ENCODE measurements at places on chromosomes 13 and 19.

- DNase-seq: no peak
These were observed 919.3 kb downstream of the UQCRFS1 start for GRCh38 chr19:28293685-28294084.

GRCh38 chr19:49056101-49056901 is 1.2 kb downstream of the CGB7 start:
- no peak for DNase-seq

- no peak for DNase-seq
These were observed 303.4 kb downstream of the GPC6 start for GRCh38 chr13:93529961-93530360.

GRCh38 chr13:94656766-94657165 is 55.1 kb downstream of the GPR180 start:
- no peak for DNase-seq

DNA sequence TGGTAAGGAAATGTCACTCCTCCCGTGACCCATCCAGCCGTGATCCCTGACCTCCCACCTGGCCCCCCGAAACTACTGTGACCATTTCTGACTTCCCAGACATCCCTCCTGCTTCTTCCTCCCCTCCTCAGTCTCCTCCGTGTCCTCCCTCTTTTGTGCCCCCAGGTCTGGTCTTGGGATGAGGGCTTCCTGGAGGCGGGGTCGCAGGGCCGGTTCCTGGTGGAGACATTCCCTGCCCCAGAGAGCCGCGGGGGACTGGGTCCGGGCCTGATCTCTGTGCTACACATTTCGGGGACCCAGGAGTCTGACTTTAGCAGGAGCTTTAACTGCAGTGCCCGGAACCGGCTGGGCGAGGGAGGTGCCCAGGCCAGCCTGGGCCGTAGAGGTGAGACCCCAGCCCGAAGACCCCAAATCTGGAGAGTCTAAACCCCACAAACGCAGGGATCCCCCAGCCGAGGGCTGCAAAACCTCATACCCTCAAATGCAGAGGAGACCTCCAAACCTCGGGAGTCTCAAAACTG is 5.0 kb downstream of the KIRREL2 start:
- DNase-seq: no peak

- no peak for DNase-seq
These were observed 30.3 kb downstream of the ZNF823 start for GRCh38 chr19:11708457-11708856.

DNA sequence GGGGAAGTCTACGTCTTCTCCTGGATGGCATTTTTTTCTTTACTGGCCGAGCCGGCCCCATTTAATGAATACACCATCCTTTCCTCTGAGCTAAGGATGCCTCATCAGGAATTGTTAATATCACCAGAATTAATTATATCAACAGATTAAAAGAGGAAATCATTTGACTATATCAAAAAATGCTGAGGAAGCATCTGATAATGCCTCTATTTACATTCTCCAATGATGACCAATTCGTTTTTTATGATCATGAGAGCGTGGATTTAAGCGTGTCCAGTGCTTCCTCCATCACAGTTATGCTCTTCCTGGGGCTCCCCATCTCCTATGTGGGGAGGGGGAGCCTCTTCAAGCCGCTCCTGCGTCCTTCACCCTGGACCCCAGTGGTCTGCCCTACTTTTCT is 58.7 kb downstream of the TUBGCP3 start:
- DNase-seq: no peak

DNA sequence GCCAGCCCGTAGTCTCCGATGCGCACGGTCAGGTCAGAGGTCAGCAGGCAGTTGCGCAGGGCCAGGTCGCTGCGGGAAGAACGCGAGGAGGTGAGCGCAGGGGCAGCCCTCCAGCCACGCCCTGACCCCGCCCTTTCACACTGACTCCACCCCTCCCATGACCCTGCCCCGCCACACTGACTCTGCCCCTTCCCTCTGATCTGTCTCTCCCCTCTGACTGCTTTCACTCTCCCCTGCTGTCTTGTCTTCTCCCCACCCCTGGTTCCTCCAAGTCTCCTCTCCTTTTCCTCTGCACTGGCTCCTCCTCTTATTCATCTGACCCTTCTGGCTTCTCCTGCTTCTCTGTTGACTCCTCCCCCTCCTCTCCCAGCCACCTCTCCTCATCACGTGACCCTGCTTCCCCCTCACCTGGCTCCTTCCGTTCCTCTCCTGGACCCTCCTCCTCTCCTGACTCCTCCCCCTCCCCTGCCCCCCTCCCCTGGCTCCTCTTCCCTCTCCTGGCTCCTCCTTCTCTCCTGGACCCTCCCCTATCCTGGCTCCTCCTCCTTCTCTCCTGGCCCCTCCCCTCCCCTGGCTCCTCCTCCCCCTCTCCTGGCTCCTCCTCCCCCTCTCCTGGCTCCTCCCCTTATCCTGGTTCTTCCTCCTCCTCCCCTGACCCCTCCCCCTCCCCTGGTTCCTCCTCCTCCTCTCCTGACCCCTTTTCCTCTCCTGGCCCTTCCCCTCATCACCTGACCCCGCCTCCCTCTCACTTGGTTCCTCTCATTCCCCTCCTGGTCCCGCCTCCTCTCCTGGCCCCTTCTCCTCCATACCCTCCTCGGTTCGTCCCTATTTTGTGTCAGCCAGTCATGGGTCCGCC is 9.9 kb downstream of the LMTK3 start:
- DNase-seq: peak; percentile 61

- no peak for DNase-seq
These were observed 2.1 kb upstream of the CPB2 start for GRCh38 chr13:46106839-46107371.

- DNase-seq: no peak
These were observed 4.1 kb downstream of the IGFL4 start for GRCh38 chr19:46036744-46037128.

DNA sequence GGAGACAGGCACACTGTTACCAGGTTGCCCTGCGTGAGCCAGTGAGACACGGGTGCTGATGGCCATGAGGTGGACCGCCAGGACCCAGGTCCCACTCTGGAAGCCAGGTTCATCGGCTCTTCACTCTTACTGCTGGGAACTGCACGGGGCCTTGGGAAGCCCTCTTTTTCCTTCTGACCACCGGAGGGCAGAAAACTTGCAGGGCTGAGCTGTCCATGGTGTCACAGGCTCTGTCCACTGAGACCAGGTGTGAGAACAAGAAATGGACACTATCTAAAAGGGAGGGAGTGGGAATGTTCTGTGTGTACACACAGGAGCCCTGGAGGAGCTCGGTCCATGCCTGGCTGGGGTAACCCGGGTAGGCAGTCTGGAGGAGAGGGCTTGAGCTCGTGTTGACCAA is 93.4 kb downstream of the UQCRFS1 start:
- DNase-seq: no peak

DNA sequence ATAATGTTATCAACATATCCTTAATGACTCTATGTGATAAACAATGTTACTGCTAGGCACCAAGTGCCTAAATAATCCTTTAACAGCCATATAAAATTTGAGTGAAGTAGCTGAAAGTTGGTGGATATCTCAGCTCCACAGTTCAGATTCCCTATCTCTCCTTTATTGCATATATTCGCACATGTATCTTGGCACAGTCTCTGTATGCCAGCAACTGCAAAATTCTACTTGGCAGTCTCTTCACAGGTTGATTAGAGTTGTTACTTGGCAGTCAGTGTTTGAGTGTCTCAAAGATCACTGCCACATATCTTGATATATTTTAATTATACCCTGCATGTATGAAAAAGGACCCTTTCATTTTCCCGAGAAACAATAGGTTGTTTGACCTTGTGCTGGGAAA is 879.3 kb downstream of the OLFM4 start:
- no peak for DNase-seq

GRCh38 chr19:44777715-44778347 is at the start of gene CBLC:
Gene CBLC (plus strand): TSS chr19:44777890. CDS start chr19:44777932, 42 bp downstream.
- no peak for DNase-seq

DNA sequence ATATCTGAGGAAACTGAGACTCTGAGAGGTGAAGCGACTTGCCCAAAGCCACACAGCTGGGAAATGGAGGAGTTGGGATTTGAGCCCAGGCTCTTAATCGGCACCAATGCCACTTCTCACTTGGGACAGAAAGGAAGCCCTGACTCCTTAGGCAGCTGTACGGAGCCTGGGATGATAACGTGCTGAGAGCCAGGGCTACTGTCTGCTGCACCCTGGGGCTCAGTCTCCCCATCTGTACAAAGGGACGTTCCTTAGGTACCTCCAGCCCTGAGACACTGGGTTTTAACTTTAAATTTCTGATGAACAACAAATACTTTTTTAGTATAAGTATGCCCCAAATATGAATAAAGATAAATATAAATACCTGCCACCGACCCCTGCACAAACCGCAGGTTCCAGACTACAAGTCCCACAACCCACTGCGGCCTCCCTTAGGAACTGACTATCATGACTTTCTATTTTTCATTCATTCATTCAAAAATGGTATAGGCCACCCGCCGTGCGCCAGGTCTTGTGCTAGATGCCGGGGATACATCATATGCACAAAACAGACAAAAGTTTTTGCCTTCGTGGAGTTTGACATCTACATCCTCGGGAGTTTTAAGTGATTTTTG is 776 bp upstream of the NCLN start:
- DNase-seq: no peak

DNA sequence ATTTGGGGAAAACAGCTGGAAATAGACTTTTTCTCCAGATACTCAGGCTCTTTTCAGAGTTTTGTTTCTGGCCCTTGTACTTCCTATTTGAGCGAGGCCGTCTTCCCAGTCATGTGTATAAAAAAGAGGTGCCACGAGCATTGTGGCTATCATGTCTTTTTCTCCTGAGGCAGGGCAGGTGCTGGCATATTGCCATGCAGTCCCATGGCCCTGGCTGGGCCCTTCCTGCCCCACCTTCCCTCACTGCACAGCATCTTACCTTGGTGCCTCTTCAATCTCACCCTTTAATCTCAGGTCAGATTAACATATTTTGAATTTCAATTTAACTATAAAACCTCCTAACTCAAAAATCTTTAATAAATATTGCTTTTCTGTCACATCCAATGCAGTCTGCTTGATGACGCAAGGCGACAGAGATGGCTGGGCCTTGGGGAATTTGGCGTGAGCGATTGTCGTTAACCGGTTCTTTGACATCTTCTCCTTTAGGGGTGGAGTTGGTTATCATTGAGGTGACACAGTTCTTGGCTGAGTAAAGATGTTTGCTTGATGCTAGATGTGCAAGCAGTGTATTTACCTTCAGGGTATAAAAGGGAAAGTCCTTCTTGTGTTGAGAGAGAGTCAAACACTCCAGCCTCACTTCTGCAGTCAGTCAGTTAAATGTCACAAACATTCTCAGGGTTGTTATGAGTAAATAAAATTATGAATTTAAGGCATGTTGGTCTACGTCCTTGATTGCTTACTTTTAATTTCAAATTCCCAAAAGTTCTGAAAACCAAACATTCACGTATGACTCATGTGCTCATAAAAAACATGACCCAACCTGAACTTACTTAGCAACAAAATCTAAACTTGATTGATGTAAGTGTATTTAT is 289.9 kb downstream of the MYO16 start:
- DNase-seq: no peak

DNA sequence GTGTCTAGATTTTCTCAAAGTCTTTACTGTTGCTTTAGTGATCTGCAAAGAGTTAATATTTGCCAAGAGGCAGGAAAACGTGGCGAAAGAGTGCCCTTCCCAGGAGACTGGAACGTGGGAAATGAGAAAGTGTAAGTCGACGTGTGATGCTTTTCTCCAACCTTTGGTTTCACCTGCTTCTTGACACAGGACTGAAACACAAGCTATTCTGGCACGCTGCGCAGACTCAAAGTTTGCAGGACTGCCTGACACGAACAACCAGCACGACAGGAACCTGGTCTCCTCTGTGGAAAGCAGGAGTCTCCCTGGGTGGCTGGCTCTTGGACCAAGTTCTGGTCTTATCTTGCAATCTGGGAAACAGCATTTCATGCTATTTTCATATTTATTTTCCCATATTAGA is 28.6 kb downstream of the RFXAP start:
- no peak for DNase-seq

DNA sequence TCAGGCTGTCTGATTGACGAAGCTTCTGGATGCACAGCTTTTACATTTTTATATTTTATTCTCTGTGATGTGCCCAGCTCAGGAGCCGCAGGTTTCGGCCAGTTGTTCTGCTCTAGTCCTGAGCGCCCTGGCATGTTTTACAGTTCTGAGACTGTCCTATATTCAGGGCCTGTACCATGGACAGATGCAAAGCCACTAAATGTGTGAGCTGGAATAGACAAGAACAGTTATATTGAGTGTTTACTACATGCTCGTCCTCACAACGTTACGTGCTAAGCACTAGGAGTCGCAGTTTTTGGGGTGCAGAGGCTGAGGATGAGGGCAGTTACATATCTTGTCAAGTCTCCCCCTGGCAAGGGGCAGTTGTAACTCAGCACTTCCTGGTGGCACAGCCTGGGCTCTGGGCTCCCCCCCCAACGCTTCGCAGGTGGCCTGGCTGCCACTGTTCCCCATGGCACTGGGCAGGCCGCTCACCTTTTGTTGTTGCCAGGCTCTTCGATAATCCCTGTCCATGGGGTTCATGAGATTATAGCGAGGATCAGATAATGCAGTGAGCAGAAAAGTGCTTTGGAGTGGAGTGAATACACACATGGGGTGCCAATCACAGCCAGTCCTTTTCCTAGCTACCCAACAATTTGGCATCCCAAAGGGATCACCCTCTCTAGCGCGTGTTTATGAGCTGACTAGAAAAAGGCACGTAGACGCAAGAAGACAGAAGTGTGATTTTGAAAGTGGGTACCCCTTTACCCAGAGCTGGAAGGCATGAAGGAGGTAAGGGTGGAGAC is 23.5 kb downstream of the ARL11 start:
- DNase-seq: no peak

GRCh38 chr13:31072041-31072440 is 89.7 kb downstream of the HSPH1 start:
- DNase-seq: no peak

DNA sequence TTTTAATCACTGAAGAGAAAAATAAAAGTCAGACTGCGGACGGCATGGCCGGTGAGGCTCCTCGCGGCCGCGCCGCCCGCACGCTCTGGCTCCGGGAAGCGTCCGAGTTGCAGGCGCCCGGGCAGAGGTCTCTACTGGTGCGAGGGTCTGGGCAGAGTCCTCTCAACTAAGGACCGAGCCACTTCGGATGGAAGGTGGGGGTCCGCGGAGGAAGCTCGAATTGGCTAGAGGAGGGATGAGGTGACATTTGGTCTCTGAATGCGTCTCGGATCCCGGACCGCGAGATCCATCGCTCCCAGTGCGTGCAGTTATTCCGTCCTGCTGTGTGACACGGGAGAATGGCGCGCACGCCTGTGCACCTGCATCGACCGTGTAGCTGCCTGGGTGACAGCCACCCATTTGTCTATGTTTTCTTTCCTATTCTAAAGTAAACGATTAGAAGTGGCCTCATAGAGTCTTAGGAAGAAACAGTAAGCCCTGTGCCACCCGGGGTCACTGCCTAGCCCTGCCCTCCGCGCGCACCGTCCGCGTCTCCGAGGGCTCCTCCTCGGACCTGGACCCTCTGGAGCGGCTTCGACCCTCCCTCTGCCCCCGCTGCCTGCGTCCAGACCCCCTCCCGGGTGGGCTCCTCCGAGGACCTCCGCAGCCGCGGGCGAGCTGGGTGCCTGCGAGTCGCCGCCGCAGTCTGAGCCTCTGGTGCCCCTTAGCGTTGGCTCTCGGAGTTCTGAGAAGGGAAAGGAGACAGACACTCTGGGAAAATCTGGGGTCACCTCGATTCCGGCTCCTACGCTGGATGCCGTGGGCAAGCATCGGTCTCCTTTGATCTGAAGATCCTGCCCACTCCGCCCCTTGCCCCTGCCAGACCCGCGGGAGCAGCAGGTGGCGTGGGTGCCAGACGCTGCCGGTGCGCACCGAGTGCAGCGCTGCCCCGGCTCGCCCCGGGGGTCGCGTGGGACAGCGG is 347.4 kb downstream of the LIG4 start:
- DNase-seq: no peak

All from activated naive CD4-positive, alpha-beta T cell (primary cell).